Stomach (tissue), 19 donors: ENCODE measurements at places on chromosomes 4 and X. TPM values are rescaled to one million over a fixed set of nuclear protein-coding genes. Genes with fewer than 3 reads are reported as not detected.

FGFBP1 gene
- total RNA-seq = not detected

GRCh38 chr4:66604192-66604591, 933.9 kb upstream of the EPHA5 start:
- DNase-seq = no peak

CXCL13 gene
- not detected for total RNA-seq

LRP2BP gene
- not detected for total RNA-seq

GRCh38 chr4:41692717-41693345, 55.7 kb downstream of the PHOX2B start:
- DNase-seq = peak; percentile 56

GRCh38 chrX:148459343-148459742, 41.1 kb upstream of the AFF2 start:
- DNase-seq = no peak

KLF3 gene
- 79.1 TPM for total RNA-seq

CFAP299 gene
- not detected for total RNA-seq

- DNase-seq = no peak
Observed at GRCh38 chrX:12961196-12961718, 13.7 kb upstream of the TMSB4X start.

DNA sequence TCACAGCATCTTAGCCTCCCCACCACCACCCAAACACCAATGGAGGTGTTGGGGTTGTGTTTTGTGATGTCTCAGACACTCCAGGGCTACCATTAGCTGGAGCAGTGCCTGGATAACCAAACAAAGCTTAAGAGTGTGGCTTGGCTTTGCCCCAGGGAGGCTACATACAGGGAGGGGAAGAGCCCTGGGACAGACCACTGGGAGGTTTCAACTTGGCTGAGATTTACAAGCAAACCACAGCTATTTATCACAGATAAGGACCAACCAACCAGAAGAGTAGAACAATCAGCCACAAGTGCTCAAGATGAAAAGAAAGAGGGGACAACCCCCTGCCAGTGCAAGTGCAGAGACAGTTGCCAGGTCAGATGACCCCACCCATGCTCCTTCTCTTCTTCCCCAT, 24.1 kb downstream of the SOX3 start:
- no peak for DNase-seq

- DNase-seq = no peak
Observed at GRCh38 chr4:152385551-152385950, 150.3 kb downstream of the FBXW7 start.

DNA sequence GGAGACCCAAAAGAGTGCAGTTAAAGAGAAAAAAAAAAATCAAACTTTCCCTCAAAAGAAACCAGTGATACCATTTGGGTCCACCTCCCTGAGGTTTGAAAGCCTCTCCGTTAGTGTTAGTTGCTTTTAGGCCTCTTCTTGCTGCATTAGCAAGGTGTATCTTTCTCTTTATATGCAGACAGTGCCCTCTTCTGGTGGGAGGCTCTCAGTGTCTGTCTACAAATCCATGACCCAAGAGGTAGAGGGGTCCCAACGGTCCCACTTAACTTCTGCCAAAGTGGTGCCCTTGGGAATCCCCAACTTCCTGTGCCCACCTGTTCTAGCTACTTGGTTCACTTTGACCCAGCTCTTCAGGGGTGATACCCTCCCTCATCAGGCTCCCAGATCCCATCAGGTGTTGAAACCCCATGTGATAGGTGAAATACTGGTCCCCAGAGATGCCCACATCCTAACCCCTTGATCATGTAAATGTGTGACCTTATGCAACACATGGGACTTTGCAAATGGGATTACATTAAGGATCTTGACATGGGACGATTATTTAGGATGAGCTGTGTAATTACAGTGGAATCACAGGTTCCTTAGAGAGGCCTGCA, 63.7 kb upstream of the CD99 start:
- peak; percentile 63 for DNase-seq

GRCh38 chr4:6134612-6135220, 65.6 kb downstream of the JAKMIP1 start:
- no peak for DNase-seq

GRCh38 chrX:53261355-53261972, 19.9 kb downstream of the IQSEC2 start:
- peak; percentile 31 for DNase-seq

DNA sequence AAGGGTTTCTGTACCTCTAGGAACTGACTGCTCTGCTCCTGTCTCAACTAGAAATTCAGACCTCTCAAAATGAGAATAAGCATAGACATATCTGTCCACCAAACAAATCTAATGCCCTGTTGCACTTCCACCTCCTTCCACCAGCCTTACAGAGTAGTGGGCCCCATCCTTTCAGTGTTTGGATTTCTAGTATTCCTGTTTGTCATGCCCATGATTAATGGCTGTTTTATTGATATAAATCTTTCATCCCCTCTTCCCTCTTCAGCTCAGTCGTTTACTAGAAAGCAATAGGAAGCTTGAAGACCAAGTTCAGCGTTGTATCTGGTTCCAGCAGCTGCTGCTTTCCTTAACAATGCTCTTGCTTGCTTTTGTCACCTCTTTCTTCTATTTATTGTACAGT, 46.2 kb downstream of the MOSPD2 start:
- no peak for DNase-seq

PDLIM5 gene
- total RNA-seq = 37.9 TPM

ARHGAP6 gene
- 9.0 TPM for total RNA-seq

ENAM gene
- total RNA-seq = 0.45 TPM

TEX13C gene
- not detected for total RNA-seq

CXorf65 gene
- total RNA-seq = not detected

- DNase-seq = peak; percentile 26
Observed at GRCh38 chr4:165184220-165184619, 23.1 kb upstream of the KLHL2 start.

- peak; percentile 16 for DNase-seq
Observed at GRCh38 chrX:18031726-18032375, 170.8 kb upstream of the RAI2 start.
